ENCODE measurements at places on chromosomes 7 and 10.

DNA sequence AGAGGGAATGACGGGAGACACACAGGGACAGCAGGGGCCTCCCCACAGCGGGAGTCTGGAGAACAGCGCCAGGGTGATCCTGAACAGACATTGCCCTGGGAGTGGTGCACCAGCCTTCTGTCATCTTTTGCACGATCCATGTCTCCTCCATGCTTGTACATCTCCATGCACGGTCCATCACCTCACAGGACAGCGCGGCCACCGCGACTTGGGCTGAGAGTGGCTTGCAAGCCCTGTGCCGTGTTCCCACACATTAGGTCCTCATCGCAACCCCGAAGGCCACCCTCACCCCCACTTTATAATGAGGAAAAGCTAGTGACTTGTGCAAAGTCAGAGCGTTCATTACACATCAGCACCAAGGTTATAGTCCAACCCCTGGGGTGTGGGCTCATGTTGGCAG, 64.7 kb downstream of the CDH23 start:
- DNase-seq: no peak

DNA sequence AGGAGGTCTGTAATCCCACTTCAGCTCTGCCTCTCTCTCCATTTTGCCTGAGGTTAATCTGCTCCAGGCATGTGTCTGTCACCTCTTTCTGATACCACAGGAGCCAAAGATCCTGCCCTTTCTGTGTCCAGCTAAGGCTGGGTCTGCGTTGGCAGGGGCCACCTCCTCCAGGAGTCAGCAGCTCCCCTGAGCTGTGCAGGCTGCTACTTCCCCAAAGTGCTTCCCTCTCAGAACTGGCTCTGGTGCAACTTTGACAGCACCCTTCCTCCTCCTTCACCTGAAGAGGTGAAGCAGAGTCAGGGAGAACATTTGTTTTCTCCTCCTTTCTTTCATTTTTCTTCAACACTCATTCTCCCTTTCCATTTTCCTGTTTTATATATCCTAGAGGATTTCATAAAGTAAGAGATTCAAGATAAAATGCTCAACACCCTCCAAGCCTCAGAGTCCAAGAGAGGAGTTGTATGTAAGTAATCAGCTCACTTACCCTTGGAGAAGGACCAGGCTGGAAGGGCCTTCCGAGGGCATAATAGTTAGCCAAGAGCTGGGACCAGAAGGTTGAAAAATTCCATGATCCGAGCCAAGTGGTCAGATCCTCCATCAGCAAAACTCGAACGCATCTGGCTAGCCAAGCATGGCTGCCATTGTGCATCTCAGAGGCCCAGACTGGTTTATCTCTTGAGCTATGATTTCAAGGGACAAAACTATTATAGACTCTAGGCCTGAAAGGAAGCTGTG, 257.3 kb downstream of the PTEN start:
- DNase-seq: no peak

DNA sequence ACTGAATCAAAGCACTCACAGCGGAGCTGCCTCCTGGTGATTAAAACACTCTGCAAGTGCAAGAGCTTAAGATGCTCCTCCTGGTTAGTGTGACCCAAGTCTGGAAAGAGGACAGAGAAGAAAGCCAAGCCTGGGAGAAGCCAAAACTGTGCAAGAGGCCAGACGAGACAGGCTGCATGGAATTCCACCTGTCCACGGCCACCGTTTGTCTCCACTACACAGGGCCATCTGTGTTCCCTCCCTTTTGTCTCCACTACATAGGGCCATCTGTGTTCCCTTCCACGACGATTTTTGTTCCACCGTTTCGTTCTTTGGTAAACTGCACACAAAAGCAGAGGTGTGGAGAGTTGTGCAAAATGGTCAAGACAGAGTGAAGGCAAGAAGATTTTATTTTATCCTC, 233.0 kb downstream of the DIP2C start:
- DNase-seq: no peak

DNA sequence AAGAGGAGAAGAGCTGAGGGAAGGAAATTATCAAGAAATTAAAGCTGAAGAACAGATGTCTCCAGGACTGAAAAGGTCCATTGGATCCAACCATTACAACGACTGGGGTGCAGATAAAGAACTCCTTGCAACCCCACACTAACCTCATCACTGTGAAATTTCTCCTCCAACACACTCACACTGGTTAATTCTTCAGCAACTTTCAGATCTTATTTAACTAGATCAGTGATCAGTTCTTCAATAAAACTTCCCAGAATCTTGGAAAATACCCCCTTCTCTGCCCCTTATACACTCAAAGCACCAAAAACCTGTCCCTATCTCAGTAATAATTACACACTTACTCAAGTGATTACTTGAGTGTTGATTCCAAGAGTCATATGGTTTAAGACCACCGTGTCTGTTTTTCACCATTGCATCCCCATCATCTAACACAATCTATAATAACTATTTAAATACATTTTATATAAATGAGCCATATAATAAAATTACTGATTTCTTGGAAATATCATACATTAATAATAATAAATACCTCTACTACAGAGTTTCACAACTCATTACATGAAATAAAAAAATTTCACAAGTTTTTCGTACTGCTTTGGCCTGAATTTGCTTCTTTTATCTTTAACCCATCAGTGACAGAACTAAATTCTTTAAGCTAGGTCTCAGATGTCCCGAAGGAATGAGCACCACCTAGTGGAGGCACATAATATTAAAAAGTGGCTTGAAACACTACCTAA, 123.7 kb downstream of the MPP7 start:
- DNase-seq: no peak

- DNase-seq: no peak
These were observed 91.0 kb downstream of the BTAF1 start for GRCh38 chr10:92014620-92015019.

GRCh38 chr10:87935290-87936141, 72.1 kb downstream of the PTEN start:
- DNase-seq: no peak

DNA sequence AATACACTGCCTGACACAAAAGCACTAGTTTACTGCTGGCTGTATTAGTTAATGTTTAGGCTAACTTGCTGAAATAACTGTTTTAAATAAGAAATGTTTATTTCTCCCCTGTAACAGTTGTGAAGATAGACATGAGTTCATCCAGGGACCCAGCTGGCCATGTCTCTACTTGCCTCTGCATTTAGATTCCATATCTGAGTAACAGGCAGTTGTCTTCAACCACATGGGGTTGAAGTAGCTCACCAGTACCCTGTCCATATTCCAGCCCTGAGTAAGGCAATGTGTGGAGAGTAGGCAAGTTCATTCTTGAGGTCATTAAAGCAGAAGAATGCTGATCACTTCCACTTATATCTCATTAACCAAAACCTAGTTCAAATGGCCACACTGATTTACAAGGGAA, 31.1 kb upstream of the RSBN1L start:
- no peak for DNase-seq

DNA sequence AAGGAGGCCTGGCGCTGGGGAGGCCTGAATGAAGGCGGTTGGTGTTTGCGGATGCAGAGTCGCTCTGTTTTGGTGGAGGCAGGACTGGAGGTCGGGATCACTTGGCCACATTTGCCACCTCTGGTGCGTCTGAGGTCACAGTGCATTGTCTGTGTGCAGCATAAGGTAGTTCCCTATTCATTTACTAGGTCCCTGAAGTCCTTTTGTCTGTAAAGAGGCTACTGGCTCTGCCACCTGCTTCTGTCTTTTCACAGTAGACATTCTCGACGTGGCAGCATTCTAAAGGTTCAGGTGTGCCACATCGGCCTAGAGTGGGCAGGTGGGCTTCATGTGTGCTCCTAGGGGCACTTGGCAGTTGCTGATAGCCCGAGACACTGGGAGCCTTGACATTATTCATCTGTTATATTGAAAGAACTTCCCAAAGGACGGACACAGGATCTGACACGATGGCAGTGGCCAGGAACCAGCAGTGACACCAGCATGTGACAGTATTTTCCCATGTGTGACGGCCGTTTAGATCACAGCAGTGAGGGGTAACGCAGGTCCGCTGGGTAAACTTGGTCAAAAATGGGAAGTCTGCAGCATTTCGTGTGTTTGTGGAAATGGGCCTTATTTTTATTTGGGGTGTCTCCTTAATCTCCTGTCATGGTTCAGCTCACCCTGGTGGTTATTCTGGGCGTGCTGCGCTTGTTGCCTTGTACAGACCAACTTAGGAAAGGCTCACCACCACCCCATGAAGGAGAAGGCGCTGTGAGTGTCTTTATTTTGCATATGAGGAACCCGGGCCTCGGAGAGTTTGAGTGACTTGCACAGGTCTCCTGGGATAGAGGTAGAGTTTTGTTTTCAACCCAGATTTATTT, 5.9 kb downstream of the MGMT start:
- no peak for DNase-seq

DNA sequence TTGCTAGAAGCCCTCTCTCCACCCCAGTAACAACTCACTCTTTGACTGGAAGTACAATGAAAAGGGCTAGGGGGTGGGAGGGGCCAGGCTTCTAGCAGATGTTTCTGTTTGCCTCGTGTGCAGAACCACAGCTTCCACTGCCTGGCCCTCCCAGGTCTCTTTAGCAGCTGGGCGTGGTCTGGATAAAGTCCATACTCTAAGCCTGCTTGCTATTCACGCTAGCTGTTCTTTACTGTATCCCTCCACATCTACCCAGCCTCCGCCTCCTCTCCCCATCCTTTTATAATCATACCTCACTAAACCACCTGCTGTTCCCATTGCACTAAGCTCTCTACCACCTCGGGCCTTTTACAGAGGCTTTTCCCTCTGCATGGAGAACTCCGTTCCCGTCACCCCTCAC, 288.8 kb downstream of the CAMK1D start:
- no peak for DNase-seq

GRCh38 chr7:45021604-45022296, 21.7 kb downstream of the CCM2 start:
- DNase-seq: no peak
